ENCODE measurements at places on chromosomes 2 and 18.
A peak's percentile ranks its signal among the peaks of the same experiment; 100 is the strongest.

- peak; percentile 15 for DNase-seq
Measured at GRCh38 chr2:69305712-69306392, 81.2 kb downstream of the GFPT1 start.

GRCh38 chr18:78006774-78007260, 757.2 kb downstream of the GALR1 start:
- no peak for DNase-seq

- DNase-seq = peak; percentile 76
Measured at GRCh38 chr2:84302513-84303412, 156.3 kb downstream of the SUCLG1 start.

GRCh38 chr2:240336820-240337427, 98.5 kb upstream of the GPC1 start:
- DNase-seq = no peak

DNA sequence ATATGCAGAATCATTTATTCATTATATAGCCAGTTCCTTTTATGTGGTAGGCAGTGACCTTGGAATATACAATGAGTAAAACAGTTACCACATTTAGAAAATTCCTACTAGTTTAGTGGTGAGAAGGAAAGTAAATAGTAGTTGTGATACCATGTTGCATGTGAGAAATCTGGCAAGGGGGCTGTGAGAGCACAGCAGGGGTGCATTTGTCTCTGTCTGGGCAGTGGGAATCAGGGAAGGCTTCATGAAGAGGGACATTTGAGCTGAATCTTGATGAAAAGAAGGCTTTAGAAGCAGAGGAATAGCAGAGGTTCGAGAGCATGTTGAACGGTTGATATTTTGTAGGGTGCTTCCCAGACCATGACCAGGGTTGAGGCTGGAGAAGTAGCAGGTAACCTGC, 78.7 kb downstream of the RAB3GAP1 start:
- DNase-seq = no peak

GRCh38 chr2:210519594-210519993, 36.8 kb upstream of the CPS1 start:
- DNase-seq = peak; percentile 8

DNA sequence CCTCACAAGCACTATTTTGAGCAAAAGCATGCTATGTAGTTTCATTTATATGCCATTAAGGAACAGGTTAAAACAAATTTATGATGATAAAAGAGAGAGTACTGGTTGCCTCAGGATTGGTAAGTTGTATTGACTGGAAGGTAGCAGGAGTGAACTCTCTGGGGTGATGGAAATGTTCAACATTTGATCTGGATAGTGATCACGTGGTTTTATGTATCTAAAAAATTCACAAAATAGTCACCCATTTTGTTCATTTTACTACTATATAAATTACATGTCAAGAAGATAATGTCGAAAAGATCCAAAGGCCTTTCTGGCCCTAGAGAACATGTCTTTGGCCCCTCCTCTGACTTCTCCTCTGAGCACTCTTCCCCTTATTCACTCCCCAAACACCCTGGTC, 10.4 kb upstream of the RAPGEF4 start:
- DNase-seq = no peak

- peak; percentile 65 for DNase-seq
Measured at GRCh38 chr2:201969938-201970785, 63.5 kb upstream of the FZD7 start.

- DNase-seq = peak; percentile 97
Measured at GRCh38 chr2:181457121-181457740, at the start of gene ITGA4. Gene ITGA4, plus strand, starts transcription at chr2:181457386. Its CDS starts 269 bp downstream, at chr2:181457655.

DNA sequence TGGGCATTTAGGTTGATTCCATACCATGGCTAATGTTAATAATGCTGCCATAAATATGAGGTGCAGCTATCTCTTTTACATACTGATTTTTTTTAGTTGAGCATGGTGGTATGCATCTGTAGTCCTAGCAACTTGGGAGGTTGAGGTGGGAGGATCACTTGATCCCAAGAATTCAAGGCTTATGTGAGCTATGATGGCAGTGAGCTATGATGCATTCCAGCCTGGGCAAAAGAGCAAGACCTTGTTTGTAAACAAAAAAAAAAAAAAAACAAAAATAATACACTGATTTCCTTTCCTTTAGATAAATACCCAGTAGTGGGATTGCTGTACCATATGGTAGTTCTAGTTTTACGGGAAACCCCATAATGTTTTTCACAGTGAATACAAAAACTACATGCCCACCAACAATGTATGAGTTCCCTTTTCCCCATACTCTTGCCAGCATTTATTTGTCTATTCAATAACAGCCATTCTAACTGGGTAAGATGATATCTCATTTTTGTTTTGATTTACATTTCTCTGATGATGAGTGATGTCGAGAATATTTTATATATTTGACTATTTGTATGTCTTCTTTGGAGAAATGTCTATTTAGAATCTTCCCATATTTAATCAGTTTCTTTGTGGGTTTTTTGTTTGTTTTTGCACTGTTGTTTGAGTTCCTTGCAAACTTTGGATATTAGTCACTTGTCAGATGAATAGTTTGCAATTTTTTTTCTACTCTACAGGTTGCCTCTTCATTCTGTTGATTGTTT, 281.0 kb upstream of the KYNU start:
- no peak for DNase-seq

DNA sequence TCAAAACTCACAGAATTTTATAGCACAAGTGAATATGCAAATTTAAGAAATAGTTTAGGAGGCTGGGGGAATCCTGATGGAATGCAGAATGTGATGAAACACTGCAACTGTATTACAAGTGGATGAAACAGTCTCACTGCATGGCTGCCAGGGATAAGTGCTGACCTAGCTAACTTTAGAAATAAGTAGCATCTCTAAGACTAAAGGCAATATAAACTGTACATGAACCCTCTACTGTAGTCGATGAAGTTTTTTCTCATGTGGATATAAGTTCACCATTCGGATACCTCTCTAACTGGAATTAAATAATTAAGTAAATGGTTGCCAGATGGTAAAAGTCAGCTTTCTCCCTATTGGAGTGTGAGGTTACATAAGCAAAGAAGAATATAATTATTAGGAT, 777.8 kb upstream of the RAB6C start:
- DNase-seq = no peak

GRCh38 chr2:70546376-70546775, 7.2 kb downstream of the TGFA start:
- DNase-seq = no peak

GRCh38 chr2:187982668-187983067, 309.0 kb upstream of the GULP1 start:
- DNase-seq = peak; percentile 77

DNA sequence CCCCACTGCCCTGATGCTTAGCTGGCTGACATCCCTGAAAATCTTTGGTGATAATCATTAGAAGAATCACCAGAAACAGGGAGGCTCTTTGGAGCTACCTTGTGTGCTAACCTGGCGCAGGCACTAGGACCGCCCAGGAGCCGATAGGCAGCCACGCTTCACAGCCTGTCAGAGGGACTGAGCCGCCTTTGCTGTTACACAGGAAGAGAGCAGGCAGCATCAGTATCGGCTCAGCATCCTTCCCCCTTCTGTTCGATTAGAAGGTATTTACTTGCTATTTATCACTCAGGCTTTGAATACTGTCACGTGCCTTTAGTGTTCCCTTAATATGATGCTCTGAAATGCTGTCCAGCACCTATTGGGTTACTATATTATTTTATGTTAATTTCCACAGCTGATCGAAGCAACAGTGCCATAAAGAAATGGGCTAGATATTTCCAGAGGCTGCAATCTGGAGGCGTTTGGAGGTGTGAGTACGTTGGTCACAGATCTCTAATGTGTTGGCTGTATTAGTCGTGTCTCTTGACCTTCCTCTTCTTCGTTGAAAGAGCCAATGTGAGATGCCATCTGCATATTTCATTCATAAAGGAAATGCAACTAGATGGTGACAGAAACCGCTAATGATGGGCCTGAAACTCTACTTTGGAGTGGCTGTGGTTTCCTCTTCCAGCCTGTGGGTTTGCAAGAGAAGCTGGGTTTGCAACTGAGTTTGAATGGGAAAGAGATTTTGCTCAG, 110.4 kb upstream of the RAB27B start:
- peak; percentile 89 for DNase-seq

GRCh38 chr18:67788310-67789164, 272.0 kb upstream of the DSEL start:
- DNase-seq = no peak

DNA sequence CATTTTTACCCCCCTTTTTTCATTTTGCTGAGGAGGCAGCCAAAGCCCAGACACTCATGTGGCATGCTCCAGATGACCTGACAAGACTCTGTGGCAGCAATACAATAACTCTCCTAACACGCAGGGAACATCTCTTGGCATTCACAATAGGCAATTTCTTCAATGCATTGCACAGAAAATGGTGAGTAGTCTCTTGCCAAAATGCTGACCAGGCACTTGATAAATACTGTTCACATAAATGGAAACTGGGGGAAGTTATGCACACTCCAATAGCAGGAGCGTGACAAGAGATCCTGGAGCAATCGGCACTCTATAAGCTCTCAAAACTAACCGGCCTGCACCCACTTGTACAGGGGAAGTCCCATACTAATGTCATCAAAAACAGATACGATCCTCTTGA, 66.3 kb downstream of the NBAS start:
- no peak for DNase-seq

- no peak for DNase-seq
Measured at GRCh38 chr2:144421606-144422510, 98.1 kb downstream of the ZEB2 start.

GRCh38 chr2:200435379-200435778, 74.5 kb downstream of the KCTD18 start:
- no peak for DNase-seq

DNA sequence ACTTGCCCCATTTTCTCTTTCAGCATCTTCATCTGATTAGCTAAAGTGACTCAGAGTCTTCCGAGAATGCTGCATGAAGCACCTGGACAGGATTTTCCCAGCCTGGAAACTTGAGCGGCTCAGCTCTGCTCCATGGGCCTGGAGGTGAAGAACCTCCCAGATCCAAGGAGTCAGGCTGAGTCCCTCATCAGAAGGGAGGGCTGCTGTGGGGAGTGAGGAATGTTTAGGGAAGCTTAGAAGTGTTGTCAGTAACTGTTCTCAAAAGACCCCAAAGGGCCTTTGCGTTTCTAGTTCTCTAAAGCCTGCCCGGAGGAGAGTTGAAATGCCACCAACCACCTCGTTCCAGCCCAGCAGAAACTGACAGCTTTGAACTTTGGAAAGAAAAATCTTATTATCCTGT, 157.1 kb downstream of the CLIP4 start:
- DNase-seq = no peak

GRCh38 chr2:25378731-25379490, 37.2 kb upstream of the DNMT3A start:
- no peak for DNase-seq

DNA sequence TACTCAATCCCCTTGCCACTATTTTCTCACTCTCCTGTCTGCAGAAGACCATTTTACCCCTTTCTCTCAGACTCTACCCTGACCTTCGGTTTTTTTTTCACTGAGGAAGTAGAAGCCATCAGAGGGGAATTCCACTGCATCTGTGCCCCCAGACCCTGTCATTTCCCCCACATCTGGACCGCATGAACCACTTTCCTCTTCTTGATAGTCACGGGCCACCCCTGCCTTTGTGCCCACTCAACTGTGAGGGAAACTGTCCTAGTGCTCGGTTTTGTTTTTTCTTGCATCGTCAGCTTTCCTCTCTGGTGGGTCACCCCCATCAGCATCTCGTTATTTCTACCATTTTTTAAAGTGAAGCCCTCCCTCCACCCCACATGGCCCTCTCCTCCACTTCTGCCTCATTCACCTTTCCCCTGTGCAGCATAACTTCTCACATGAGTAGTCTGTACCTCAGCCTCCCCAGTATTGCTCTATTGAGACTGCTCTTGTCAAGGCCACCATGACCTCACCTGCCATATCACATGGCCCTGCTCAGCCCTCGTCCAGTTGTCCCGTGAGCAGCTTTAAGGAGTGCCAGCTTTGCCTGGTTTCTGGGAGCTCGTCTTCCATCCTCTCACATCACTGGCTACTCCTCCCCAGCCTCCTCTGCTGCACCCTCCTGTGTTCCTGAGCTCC, 32.4 kb downstream of the TMEM87B start:
- DNase-seq = no peak

DNA sequence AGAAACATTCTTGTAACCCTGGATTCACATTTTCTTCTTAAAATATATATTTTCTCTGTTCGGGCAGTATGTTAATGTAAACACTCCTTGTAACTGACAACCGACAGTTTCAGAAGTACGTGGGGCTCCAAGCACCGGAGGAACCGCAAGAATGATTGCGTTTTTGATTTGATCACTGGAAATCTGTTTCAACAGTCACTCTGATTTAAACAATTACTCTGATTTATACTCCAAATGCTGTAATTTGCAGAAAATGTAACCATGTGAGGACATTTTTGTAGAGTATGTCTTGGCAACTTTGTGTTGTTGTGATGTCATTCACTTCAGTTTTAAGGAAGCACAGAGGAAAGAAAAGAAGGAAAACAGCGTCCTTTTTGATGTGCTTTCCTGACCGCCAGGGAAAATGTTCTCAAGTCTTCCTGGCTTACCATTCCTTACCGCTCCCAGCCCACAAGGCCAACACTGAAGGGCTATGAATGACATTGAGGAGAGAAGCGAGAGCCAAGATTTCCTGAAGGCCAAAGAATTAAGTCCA, 77.7 kb downstream of the APOB start:
- no peak for DNase-seq

DNA sequence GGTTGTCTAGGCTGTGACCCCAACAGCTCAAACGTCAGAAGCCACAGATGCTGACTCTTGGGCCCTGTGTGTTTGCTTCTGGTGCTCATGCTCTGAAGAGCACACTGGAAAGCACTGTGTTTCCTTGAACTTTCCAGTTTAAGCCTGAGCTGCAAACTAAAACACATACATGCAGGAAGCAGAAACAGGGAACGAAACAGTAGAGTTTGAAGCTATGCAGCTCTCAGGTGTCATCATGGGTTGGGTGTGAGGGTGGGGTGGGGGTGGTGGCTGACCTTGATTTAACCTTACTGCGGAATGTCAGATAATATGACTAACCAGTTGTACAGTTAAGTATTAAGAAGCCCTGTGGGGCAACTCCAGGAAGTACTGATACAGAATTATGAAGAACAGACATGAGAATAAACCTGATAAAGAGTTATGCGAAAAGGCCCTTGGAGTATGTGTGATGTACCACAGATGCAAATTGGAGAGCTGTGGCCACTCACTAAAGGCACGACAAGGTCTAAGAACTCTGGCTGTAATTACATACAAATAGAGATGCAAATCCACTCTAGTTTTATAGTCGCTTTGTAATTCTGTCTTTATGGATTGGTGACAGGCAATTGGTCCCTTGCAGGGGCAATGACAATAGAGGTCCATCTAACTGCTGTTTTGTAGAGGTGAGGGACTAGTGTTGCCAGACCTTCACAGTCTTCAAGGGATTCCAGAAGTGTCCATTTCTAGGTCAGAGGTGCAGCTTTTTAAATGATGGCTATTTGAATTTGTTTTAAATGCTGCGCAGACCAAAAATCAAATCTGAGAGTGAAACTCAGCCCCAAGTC, 273.1 kb downstream of the NAPG start:
- DNase-seq = no peak

DNA sequence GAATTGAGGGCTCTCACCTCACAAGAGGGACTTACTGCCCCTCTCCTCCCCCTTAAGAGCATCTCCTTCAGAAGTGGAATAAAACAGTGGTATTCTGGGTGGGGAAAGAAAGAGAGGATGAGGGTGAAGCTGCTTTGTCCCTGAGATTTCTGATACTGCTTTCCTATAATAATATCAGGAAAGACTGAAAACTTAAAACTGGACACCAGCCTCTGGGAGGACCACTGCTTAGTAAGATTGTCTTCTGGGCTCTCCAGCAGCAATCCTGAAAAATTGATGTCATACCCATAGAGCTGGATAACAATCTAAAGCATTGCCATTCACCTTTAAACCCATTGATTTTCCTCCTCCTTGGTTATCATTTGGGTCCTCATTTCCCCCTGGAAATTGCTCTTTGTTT, 4.7 kb upstream of the HOXD4 start:
- no peak for DNase-seq

- no peak for DNase-seq
Measured at GRCh38 chr2:222284466-222284865, 14.3 kb downstream of the PAX3 start.

All from hematopoietic multipotent progenitor cell treated with erythropoietin and hydrocortisone succinate and interleukin-3 and kit ligand, for 4 days (in vitro differentiated cells).